ENCODE measurements at places on chromosomes 12 and 14.

- no peak for DNase-seq
Measured at GRCh38 chr12:124517260-124518050, 50.0 kb downstream of the NCOR2 start.

GRCh38 chr12:57435293-57435692 is 709 bp downstream of the INHBC start:
- DNase-seq, result no peak

- DNase-seq, result no peak
Measured at GRCh38 chr14:84090837-84091236, 1439.1 kb upstream of the FLRT2 start.

GRCh38 chr14:42855085-42855484 is 1248.4 kb downstream of the LRFN5 start:
- DNase-seq, result no peak

DNA sequence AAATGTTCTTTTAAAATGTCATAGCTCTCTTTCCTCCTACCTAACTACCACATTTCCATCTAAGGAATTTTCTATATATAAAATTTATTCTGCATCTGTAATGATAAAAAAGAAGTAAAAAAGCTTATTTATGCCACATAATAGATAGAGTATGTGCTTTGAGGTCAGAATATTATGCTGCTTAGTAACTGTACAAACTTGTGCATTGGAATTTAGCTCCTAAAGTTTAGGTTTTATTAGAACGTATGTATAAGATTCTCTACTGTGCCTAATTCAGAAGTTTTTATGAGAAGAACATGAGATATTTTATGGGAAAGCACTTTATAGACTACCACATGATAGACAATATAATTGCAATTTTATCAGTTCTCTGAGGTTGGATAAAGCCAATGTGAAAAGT is 384.6 kb downstream of the SLC16A7 start:
- DNase-seq, result no peak

DNA sequence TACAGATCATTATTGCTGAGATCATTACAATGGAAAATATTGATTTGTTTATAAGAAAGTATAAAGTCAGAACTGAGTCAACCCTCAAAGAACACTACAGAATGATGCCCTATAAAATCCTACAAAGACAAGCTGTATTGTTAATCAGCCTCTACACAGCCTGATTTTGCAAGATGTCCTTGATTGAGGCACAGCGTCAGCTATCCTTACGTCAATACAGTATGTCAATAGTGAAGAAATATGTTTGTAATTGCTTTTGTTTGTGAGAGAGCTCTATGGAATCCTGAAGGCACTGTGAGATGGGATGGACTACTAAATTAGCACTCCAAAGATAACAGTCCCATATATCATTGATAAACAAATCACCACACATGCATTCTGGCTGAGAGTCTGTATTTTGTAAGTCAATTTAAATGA is 70.7 kb downstream of the RASSF9 start:
- DNase-seq, result no peak

GRCh38 chr12:6782850-6783566 is 6.3 kb upstream of the CD4 start:
- DNase-seq, result no peak

DNA sequence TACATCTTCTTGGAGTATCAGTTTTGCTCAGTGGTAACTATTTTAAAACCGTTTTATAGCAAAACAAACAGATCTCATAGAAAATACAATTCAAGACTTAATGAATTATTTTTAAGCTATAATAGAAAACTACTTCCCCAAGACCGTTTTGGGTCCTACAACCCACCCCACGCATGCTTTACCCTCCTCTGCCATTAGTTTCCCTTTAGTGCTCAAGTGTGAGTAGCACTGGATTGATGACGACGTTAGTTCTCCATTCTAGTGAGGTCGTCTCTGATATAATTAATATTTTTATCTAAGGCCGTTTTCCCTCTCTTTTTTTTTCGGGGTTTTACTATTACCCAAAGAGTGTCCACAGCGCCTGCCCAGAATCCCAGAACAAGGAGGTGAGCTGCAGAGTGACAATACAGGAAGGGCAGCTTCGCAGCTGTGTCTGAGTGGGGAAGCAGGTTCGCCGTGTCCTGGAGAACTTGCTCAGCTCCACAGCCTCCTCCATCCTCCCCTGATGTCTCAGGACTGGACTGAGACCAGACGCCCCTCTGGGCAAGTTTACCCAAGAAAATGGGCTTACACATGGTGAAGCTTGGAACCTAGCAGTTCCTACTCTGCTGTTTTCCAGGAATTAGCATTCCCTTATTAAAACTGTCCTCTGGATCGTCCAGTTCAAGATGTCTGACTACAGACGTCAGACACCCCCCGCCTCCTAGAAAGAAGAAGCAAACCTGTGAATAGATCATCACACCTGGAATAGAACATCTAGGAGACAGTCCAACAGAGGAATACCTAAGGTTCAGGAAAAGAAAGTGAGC is 31.9 kb upstream of the MON2 start:
- no peak for DNase-seq

DNA sequence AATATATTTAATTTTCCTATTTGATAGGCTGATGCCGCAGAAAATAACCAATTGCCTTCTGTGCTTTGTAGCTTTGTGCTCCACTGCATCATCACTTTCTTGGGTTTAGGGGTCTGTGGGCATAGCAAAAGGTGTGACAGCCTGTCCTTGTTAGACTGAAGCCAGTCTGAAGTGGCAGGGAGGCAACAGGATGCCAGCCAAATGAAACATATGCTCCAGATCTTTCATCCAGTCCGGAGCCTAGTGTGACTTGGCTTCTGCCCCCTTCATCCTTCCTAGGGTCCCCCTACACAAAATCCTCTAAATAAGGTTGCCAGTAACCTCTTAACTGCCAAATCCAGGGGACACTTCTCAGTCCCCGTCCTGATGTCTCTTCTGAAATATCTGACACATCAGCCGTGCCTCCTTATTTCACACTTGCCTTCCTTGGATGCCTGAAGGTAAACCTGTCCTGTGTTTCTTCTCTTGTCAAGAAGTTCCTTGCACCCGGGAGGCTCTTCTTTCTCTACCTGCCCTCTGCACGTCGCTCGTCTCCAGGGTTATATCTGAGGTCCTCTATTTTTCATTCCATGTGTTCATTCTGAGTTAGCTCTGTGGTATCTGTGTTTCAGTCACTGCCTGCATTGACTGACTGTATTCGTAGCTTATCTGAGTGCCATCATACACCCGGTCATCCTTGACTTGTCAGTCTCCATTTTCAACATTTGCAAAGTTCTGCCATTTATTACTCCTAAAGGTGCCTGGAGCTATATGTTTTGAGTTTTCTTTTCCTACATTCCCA is 47.8 kb downstream of the HMGA2 start:
- no peak for DNase-seq

DNA sequence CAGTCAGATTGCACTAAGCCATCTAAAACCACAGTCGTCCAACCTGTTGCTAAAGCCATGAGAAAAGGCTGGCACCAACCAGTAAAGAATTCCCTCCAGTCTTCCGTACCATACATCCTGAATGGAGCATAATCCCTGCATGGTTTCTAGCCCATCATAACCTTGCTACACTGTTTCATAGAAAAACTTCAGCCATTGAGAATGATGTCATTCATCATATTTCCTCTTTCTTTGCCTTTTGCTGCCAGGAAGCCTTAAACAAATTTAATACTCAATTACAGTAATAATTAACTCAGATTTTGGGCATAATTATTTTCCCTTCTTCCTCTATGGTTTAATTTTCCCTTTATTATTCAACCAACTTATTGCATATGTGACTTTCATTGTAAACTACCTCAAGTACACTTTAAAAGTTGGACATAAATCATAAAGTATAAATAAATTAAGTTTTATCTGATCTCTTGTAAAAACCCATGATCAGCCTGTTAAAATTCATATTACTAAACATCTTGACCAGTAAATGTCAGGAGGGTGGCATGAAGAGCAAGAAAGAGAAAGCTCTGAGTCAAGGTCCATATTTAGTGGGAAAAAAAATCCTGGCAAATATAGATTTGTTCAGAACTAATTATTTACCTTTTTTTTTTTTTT is 264.7 kb downstream of the ZFP36L1 start:
- no peak for DNase-seq

DNA sequence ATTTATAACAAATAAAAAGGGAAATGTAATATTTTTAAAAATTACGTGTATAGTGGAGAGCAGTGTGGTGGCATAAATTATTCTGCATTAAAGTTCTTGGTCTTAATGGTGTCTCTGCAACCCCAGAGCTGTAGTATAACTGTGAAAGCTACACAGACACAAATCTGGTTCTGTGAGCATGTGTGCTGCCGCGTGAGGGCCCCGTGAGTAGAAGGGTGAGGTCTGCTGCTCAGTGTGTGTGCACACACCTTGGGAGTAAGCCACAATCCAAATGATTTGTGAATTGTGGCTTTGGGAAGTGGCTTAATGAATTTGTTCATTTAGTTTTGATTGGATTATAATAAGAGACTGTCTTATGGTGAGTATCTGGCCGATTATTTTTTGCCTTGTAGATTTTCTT is 16.8 kb downstream of the PELI2 start:
- no peak for DNase-seq

DNA sequence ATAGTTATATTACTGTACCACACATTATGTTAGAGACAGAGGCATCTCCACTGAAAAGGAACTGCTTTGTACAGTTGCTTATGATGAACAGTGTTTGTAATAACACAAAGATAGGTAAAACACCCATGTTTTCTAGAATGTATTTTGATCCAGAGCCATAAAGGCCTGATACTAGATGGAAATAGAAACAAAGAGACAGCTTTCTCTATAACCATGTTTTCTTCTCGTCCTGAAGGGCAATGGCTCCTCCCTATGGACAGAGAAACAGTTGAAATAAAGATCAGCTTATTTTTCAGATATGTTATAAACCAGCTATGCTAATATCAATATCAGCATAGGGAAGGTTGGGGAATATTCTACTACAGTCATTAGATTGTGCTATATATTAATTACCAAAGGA is 109.2 kb downstream of the ATXN7L3B start:
- no peak for DNase-seq

- no peak for DNase-seq
Measured at GRCh38 chr14:33369972-33370371, 431.3 kb downstream of the NPAS3 start.

- peak; percentile 10 for DNase-seq
Measured at GRCh38 chr14:105375635-105376057, 22.7 kb upstream of the TEX22 start.

GRCh38 chr14:26163761-26164160 is 434.1 kb downstream of the NOVA1 start:
- DNase-seq, result no peak

- DNase-seq, result no peak
Measured at GRCh38 chr12:52207895-52208294, 16.1 kb upstream of the KRT80 start.

- no peak for DNase-seq
Measured at GRCh38 chr14:67373347-67373746, 13.2 kb downstream of the EIF2S1 start.

GRCh38 chr14:88297306-88297705 is 25.8 kb downstream of the KCNK10 start:
- no peak for DNase-seq

DNA sequence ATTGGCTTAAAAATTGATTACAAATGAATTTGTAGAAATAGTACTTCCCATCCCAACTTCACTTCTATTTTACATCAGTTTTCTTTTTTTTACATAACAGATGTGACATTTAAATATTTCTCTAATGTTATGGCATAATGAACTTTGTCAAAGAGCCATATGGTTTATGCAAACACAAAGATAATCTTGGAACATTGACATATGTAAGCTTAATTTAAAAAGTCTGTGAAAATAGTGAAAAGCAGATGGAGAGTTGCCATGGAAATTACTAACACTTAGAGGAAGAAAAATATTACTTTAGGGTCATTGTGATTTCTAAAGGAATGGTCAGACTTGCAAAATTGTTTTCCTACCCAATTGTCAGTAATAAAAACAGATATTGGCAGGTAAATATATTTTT is 232.4 kb downstream of the AEBP2 start:
- no peak for DNase-seq

DNA sequence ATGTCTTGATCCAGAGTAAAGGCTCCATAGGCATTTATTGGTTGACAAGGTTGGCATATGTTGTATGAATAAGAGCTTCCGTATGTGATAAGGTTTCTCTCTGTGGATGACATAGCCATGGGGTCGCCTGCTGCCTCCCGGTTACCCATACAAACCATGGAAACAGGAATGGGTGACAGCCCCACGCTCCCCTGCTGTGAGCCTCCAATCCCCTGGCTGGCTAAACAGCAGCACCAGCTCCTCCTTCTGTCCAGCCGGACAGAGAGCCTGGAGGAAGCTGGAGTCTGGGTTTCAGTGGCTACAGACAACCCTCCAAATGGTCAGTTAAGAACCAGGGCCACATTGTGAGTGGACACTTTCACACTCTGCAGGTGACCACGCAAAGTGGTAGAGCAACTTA is 131.1 kb downstream of the CALM1 start:
- DNase-seq, result no peak

- no peak for DNase-seq
Measured at GRCh38 chr12:9098463-9099026, 17.2 kb downstream of the A2M start.

- peak; percentile 64 for DNase-seq
Measured at GRCh38 chr14:92492258-92492657, 21.3 kb upstream of the RIN3 start.

DNA sequence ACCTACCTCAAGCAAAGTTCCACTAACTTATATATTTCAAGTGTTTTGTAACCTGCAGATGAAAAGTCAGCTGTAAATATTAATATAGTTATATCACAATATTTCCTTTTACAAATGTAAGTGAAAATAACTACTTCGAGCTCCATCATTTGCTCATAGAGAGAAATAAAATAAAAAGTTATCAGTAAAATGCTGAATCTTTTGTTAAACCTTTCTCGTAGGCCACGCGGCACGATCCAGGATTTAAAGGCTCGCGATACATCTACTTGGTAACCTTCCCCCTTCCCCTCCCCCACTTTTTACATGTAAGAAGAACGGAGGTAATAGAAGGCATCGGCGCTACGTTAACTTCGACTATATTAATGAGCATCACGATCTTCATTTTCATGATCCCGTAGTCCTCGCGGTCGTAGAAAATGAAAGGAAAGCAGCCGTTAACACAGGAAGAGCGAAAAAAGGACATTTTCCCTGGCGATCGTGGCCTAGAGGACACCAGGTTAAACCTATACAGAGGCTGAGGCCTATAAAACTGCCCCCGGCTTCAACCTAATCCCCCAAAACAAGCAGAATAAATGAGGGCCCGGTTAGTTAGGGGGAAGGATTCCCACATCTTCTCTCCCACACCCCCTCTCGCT is 508 bp downstream of the HNRNPC start:
- DNase-seq, result peak; percentile 40

DNA sequence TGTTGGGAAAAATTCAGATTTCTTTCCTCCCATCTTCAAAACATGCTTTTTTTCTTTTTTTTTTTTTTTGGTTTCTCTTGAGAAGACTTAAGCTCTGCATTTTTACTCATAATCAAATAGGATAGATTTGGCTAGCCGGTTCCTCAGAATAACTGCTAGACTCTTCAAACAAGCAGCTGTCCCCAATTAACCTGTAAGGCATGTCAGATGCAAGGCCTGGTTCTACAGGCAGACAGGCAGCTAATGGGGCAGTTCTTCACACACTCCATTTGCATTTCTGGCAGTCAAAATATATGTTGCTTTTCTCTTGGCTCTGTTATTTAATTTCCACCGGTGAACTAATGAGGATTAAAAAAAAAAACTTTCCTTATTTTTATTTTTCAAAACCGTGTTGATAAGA is 228.0 kb upstream of the ATP2B1 start:
- no peak for DNase-seq
